M059J (cell line): ENCODE measurements at places on chromosomes 1 and 21.
A peak's percentile ranks its signal among the peaks of the same experiment; 100 is the strongest.

DNA sequence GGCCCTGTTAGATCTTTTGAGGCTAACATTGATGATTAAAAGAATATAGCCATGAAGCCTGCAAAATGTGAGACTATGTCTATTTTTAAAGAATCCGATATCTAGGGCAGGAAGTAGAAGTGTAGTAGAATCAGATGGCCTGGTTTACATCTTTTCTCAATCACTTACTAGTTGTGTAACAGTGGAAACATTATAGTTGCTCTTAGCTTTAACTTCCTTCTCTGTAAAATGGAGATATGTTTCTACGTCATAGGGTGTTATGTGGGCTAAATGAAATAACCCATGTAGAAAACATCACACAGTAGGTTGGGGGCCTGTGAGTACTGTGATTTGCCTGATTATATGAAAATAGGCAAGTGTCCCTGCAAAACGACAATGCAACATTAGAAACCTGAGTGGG is 4.4 kb upstream of the IGFN1 start:
- DNase-seq = no peak

DNA sequence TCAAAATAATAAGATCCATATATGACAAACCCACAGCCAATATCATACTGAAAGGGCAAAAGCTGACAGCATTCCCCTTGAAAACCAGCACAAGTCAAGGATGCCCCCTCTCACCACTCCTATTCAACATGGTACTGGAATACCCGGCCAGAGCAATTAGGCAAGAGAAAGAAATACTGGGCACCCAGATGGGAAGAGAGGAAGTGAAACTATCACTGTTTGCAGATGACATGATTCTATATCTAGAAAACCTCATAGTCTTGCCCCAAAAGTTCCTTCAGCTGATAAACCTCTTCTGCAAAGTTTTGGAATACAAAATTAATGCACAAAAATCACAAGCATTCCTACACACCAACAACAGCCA is 442.7 kb downstream of the PTBP2 start:
- no peak for DNase-seq

GRCh38 chr1:184966989-184967388 is 7.3 kb downstream of the NIBAN1 start:
- DNase-seq = no peak

DNA sequence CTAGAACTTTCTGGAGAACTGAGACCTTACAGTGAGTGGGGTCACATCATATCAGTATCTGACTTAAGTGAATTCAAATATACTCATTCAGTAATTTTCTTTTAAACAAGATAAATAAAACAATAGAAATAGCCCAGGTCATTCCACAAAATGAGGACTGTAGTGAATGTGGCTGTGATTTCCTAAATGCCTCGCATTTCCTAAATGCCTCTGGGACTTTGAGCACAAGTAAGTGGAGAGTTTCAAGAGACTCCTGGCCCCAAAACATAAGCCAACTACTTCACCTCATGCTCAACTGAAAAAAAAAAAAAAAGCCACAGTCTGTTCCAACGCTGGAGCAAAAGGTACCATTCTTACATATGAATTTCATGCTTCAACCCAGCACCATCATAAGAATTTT is 81.5 kb downstream of the ZNF281 start:
- no peak for DNase-seq

DNA sequence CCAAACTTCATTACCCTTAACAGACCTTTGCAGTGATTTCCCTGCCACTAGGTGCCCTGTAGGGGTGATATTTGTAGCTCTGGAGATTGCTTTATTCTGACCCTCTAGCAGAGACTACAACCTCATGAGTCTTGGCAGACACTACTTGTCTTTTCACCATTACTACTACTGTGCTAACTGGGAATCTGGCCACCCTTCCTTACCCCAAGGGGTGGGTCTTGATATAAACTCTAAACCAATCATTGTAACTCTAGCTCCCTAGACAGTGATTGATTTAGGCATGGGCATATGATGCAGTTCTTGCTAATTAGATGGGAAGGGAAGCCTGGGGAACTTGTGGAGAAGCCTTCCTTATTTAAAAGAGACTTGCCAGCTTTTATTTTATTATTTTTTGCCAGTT is 3.9 kb downstream of the KPNA6 start:
- DNase-seq = peak; percentile 18

DNA sequence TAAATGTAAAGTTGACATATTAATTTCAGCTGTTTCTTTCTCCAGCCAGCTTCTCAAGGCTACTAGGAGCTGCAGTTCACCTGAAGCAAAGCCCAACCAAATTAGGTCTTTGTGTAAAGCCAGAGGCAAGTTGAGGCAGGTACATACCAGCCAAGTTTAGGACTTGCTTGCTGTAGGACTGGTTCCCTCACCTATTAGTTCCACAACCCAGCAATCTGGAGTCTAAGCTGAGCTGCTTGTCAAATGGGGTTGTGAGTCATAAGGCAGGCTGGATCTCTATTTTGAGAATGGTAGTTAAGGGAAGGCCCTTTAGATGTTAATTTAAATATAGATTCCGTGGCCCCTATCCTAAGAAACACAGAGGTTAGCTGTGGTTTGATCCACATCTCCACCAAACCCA is 7.6 kb upstream of the FLG2 start:
- DNase-seq = no peak

- DNase-seq = peak; percentile 82
Measured at GRCh38 chr21:38140207-38140903, 116.4 kb upstream of the KCNJ15 start.

- DNase-seq = peak; percentile 55
Measured at GRCh38 chr1:21338573-21339355, 48.5 kb upstream of the ECE1 start.

GRCh38 chr1:207941665-207942064 is 30.7 kb upstream of the CD34 start:
- DNase-seq = peak; percentile 86

GRCh38 chr1:17148950-17149608 is 29.8 kb upstream of the PADI2 start:
- no peak for DNase-seq

DNA sequence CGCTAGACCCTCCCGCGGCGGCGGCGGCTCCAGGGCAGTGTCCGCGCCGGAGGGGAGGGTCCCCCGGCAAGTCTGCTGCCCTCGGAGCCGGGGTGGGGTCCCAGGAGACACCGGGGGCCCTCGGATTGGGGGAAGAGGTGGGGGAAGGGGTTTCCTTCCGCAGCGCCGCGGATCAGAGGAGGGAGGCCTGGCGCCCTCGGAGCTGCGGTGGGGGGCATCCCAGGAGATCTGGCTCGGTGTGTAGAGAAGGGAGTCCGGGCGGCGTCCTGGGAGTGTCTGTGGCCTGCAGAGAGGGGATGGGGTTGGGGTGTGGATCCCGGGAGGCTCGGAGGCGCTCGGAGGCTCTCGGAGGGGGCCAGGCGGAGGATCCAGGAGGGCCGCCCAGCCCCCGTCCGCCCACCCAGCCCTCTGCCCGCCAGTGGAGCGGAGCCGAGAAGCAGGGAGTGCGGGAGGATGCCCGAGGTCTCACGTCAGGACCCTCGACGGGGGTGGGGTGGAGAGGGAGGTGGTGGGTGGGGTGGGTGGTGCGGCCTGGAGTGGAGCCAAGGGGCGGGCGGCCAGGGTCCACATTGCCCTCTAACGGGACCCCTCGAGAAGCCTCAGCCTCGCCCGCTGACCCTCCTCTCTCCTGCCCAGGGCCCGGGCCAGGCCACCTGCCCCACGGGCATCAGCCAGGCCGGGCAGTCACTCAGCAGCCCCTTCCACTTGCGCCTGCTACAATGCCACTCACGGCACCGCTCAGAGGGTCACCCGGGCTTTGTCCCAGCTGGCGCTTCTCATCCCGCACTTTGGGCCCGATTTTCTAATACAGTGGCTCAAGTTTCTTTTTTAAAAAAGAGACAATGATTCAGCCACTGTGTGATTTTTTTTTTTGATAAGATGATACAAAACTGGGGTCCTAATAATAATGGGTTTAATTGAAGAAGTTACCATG is 60.2 kb upstream of the ARHGEF16 start:
- DNase-seq = no peak

- peak; percentile 33 for DNase-seq
Measured at GRCh38 chr1:55626326-55626725, 411.2 kb upstream of the USP24 start.

GRCh38 chr1:2330519-2331199 is 60.7 kb downstream of the MORN1 start:
- peak; percentile 63 for DNase-seq

- no peak for DNase-seq
Measured at GRCh38 chr1:46133181-46133658, 791 bp upstream of the PIK3R3 start.

GRCh38 chr1:21865943-21866706 is 54.1 kb downstream of the LDLRAD2 start:
- DNase-seq = no peak

GRCh38 chr21:17901458-17902079 is 82.4 kb upstream of the C21orf91 start:
- peak; percentile 6 for DNase-seq

GRCh38 chr21:23732776-23733175 is 1874.5 kb downstream of the MRPL39 start:
- DNase-seq = no peak

GRCh38 chr1:6300342-6301048 is 39.6 kb upstream of the GPR153 start:
- DNase-seq = no peak

DNA sequence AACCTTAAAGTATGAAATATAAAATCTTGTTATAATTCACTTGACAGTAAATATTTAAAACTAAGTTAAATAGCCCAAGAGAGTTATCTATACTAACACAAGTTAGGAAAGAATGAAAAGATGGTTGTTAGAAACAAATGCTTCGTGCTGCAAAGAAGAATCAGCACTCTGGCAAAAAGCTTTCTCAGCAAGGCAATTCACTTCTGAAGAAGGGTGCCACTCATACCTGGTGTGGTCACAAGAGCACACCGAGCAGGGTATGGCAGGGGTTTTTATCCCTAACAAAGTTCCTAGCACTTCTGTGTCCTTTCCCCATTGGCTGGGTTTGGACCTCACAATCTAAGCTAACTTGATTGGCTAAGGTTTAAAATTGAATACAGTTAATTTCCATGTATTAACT is 121.0 kb downstream of the MAGI3 start:
- no peak for DNase-seq

GRCh38 chr1:68378296-68379084 is 71.3 kb downstream of the RPE65 start:
- peak; percentile 81 for DNase-seq

DNA sequence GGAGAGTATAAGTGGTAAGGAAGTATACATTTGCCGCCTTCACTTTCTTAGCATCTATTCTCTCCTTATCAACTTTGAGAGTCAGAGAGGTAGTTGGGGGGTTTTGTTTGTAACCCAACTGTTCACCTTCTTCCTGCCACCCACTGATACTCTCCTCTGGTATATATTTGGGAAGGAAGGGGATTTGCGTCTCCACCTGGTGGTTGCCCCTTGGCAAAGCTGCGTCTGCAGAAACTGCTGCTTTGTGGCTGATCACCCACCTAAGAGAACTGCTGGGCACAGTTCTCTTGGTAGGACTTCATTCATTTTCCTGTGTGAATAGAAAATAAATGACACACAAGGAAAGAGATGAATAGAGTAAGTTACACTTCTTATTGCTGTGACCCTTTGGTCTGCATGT is 87.0 kb downstream of the SYT14 start:
- DNase-seq = no peak

DNA sequence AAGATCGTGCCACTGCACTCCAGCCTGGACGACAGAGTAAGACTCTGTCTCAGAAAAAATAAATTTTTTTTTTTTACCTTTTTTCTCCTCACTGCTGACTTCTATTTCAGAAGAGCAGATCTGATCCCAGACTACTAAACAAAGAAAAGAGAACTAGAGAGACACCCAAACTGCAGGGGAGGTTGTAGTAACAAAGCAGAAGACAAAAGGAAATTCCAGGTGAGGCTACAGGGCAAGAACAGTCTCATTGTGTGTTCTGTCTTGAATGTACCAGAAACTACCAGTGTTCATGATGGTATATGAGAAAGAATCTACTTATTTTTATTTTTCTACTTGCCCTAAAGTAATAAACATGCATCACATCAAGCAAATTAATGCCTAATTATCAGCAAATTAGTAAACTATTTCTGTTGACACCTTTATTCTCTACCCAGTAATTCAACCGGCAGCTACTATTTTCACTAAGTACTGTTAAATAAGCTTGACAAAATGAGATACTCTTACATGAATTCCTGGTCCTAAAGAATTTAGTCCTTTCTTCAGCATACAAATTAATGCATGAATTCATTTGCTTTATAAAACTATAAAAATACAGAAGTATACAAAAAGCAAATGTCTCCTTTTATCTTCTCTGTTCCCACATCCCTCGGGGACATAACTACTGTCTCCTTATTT is 40.6 kb downstream of the ARID4B start:
- no peak for DNase-seq

GRCh38 chr1:9204156-9204720 is 30.3 kb upstream of the H6PD start:
- DNase-seq = no peak

- DNase-seq = no peak
Measured at GRCh38 chr1:171350594-171350993, 36.6 kb downstream of the FMO4 start.

DNA sequence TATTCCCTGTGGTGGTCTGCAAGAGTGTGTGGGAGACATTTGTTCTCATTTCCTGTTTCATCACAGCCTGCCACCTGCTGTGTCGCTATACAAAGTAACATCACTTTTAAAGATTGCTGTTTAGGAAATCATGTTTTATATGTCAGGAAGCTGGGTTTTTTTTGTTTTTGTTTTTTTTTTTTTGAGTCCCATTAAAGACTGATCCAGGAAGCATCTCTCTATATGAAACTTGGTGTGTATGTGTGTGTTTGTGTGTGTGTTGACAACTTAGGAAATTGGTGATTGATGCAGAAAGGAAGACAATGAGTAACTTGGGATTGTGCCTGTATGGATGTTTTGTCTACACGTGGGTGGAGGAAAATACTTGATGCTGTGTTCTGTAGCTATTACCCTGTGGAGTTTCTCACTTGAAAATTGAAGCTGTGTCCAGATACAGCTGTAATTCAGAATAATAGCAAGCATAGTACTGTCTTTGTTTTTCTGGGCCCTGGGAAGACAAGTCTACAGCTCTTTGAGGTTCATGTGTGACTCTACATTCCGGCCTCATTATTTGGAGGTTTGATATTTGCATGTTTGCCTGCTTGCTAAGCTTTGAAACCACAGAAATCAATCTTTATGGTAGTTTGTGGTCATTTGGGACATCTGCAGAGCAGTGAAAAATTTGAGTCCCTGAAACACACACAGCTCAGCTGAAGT is 47.9 kb downstream of the LAMC1 start:
- DNase-seq = peak; percentile 96

- DNase-seq = no peak
Measured at GRCh38 chr1:1929102-1929638, 10.1 kb upstream of the TMEM52 start.

DNA sequence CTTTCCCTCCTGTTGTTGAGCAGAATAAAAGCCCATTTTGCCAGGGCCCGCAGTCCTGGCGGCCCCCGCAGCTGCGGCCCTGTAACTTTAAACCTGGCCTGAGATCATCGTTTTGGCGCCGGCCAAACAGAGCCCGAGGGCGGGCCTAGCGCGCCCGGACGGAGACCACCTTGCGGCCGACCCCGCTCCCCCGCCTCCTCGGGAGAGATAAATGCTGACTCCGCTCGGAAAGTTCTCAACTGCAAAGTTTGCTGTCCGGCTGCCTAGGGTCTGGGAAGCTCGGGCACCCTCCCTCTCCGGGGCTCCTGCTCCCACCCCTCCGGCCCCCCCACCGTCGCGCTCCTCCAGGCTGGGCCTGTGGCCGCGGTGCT is at the start of gene PDPN:
Gene PDPN (plus strand): TSS at position 238 of the 371 bp plus-strand sequence. CDS start 202 bp downstream, outside the sequence.
- no peak for DNase-seq
